Stimulated activated CD4-positive, alpha-beta T cell treated with anti-CD3 and anti-CD28 coated beads, Interleukin-2, amount 100 ng/mL, for 4 hours (primary cell): ENCODE measurements at places on chromosomes 2 and 18.

DNA sequence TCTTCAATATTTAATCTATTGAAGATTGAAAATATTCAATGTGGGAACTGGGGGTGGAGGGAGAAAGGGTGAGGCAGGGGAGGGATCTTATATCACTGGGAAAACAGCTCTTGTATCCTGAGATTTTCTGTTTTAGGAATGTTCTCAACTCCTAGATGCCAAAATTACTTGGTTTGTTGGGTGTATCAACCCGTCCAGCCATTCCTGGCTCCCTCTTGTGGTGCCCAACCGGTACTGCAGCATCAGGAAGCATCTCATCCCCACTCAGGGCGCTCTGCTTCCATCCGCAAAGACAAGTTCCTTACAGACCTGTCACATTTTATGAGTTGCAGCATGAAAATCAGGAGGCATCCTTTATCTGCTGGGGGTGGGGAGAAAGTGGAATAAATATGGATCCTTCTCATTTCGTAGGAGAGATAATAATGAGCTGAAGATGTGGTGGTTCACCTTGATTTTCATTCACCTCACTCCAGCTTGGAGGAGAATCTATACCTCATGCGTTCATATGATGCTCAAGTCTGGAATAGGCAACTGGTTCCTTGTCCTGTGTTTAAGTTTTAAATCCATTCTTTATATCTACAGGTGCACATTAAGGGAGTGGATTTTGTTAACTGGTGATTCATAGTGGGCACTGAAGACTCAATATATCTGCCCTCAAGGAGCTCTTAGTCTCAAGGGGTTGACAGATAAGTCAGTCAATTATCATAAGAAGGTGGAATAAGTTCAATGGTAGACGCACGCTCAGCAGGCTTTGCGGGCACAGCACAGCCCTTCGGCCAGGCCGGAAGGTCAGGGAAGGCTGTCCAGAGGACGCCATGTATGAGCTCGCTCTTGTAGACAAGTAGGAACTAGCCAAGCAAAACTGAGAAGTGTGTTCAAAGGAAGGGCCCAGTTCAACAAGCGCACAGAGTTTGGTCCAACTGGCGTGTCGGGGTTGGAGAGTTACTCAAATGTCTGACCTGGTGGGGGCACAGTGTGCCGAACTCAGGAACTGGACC is 127.3 kb downstream of the RNF144A start:
- peak; percentile 47 for DNase-seq

DNA sequence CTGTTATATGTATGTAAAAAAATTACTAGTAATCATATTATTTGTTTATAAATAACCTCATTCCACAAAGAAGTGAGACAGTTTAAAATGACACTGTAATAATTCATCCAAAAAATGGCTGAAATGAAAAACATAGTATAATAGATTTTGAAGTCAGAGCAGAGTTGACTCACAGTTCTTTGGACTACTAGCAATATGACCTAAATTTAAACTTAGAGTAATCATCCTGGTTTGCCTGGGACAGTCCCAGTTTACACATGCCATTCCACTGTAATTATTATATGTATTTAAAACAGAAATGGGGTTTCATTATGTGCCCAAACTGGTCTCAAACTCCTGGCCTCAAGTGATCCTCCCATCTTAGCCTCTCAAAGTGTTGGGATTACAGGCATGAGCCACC is 48.3 kb downstream of the CCDC88A start:
- no peak for DNase-seq

- no peak for DNase-seq
Observed at GRCh38 chr2:26462511-26463243, 15.2 kb downstream of the OTOF start.

- no peak for DNase-seq
Observed at GRCh38 chr2:63590626-63591408, 2.1 kb downstream of the MDH1 start.

- DNase-seq: no peak
Observed at GRCh38 chr2:101357376-101357775, 29.9 kb downstream of the CREG2 start.
